ENCODE measurements at places on chromosomes 13 and 19. TPM values are rescaled to one million over a fixed set of nuclear protein-coding genes. Genes with fewer than 3 reads are reported as not detected.

GRCh38 chr19:21472507-21472906 is 32.9 kb upstream of the ZNF429 start:
- no peak overlapping the region for H3K27ac ChIP-seq
- DNase-seq: no peak
- H3K36me3 ChIP-seq: peaks cover 2% of the 10 kb centered on the region
- H3K27me3 ChIP-seq: no peaks in the 10 kb centered on the region
- no peak overlapping the region for H3K4me3 ChIP-seq

Gene SLAIN1
- 61.4 TPM for total RNA-seq

DNA sequence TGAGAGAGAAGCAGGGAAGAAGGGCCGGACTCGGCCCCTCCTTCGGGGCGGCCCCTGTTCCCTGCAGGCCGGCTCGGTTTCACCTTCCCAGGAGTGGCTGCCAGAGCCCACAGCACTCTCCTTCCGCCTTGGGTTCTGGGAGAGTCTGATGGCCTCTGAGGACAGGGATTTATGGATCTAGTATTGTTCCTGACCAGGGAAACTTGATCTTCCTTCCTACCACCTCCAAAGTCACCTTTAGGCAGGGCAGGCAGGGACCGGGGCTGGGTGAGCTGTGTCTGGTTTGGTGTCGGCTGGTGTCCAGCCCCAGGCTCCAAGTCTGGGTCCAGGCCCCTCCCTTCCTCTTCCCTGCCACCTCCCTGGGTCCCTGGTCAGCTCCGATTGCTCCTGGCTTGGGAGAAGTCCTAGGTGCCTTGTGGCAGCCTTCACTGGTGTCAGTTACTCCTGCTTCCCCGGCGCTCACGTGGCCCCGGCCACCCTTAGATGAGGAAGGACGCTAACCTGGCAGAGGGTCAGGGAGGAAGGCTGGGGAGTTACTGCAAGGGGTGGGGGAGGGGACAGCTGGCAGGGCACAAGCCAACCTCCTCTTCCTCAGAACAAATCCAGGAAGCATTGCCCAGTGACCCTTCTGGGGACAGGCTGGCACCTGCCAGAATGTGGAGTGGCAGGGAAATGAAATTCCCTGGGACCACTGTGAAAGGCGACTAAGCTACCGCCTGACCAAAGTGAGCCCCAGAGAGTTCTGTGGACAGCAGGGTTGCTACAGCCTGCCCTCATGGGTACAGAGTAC is 18.8 kb downstream of the RFX1 start:
- H3K36me3 ChIP-seq: no peaks in the 10 kb centered on the region
- peaks cover 82% of the 10 kb centered on the region for H3K4me1 ChIP-seq
- H3K4me3 ChIP-seq: peak overlapping the region; percentile 68
- no peaks in the 10 kb centered on the region for H3K27me3 ChIP-seq

GRCh38 chr19:1947651-1948209 is 6.8 kb downstream of the CSNK1G2 start:
- no peak overlapping the region for H3K4me3 ChIP-seq
- DNase-seq: no peak
- H3K27ac ChIP-seq: no peak overlapping the region
- H3K36me3 ChIP-seq: no peaks in the 10 kb centered on the region
- H3K4me1 ChIP-seq: peaks cover 48% of the 10 kb centered on the region

- no peak for DNase-seq
- H3K4me1 ChIP-seq: peaks cover 40% of the 10 kb centered on the region
- no peak overlapping the region for H3K4me3 ChIP-seq
Observed at GRCh38 chr19:6260912-6261650, 18.7 kb downstream of the MLLT1 start.

- H3K4me1 ChIP-seq: peaks cover 2% of the 10 kb centered on the region
- no peaks in the 10 kb centered on the region for H3K36me3 ChIP-seq
- peaks cover 8% of the 10 kb centered on the region for H3K27me3 ChIP-seq
- no peak overlapping the region for H3K27ac ChIP-seq
Observed at GRCh38 chr19:53772943-53773342, 51.2 kb downstream of the NLRP12 start.

DNA sequence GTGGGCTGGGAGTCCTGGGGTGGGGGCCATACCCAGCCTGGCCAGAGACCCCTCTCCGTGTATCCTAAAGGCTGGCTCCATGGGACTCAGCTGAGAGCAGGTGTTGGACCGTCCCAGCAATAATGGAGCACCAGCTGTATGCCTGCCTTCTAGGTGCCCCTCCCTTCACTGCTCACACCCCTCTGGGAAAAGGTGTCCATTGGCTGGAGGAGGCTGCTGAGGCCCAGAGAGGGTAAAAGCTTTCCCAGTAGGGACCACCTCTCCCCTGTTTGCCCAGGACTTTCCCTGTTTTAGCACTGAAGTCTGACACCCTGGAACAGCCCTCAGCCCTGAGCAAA is 3.3 kb upstream of the RAX2 start:
- H3K4me1 ChIP-seq: no peaks in the 10 kb centered on the region
- no peaks in the 10 kb centered on the region for H3K27me3 ChIP-seq
- H3K36me3 ChIP-seq: no peaks in the 10 kb centered on the region
- H3K4me3 ChIP-seq: no peak overlapping the region
- no peak for DNase-seq

GRCh38 chr19:7480222-7480969 is 8.4 kb downstream of the PEX11G start:
- no peaks in the 10 kb centered on the region for H3K36me3 ChIP-seq
- H3K4me3 ChIP-seq: no peak overlapping the region
- no peaks in the 10 kb centered on the region for H3K27me3 ChIP-seq
- no peak for DNase-seq

- DNase-seq: no peak
- no peaks in the 10 kb centered on the region for H3K36me3 ChIP-seq
- H3K27me3 ChIP-seq: no peaks in the 10 kb centered on the region
- no peaks in the 10 kb centered on the region for H3K4me1 ChIP-seq
- no peak overlapping the region for H3K27ac ChIP-seq
Observed at GRCh38 chr13:49669735-49670309, 21.5 kb downstream of the EBPL start.

- no peak for DNase-seq
- no peaks in the 10 kb centered on the region for H3K27me3 ChIP-seq
- no peak overlapping the region for H3K27ac ChIP-seq
- peaks cover 15% of the 10 kb centered on the region for H3K36me3 ChIP-seq
- H3K4me1 ChIP-seq: peaks cover 4% of the 10 kb centered on the region
- H3K4me3 ChIP-seq: no peak overlapping the region
Observed at GRCh38 chr19:44717603-44718002, 18.7 kb downstream of the CEACAM16 start.

Gene CAPN12
- total RNA-seq: 8.2 TPM

Gene LIM2
- total RNA-seq: not detected

- DNase-seq: no peak
- no peaks in the 10 kb centered on the region for H3K27me3 ChIP-seq
- no peak overlapping the region for H3K4me3 ChIP-seq
- no peak overlapping the region for H3K27ac ChIP-seq
Observed at GRCh38 chr13:47904241-47904640, 96.8 kb downstream of the SUCLA2 start.

Gene GPC6
- not detected for total RNA-seq

Gene SULT2B1
- not detected for total RNA-seq

DNA sequence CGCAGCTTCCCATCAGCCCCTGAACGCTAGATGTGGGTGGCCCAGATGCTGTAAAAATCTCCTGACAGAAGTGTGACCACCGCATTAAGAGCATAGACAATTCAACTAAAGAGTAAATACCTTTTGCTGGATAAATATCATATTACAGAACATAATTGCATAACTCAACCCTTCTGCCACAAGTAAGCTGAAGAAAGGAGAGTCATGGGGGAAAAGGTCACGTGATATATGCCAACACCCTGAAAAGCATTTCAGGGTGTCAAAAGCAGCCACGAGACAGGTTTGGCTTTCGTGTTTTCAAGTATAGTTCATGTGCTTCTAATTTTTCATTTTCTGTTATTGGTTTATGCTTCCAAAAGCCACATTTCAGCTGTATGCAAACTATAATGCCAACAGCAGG is 71.3 kb downstream of the LHFPL6 start:
- H3K4me3 ChIP-seq: no peak overlapping the region
- H3K4me1 ChIP-seq: no peaks in the 10 kb centered on the region
- DNase-seq: no peak
- no peaks in the 10 kb centered on the region for H3K36me3 ChIP-seq

DNA sequence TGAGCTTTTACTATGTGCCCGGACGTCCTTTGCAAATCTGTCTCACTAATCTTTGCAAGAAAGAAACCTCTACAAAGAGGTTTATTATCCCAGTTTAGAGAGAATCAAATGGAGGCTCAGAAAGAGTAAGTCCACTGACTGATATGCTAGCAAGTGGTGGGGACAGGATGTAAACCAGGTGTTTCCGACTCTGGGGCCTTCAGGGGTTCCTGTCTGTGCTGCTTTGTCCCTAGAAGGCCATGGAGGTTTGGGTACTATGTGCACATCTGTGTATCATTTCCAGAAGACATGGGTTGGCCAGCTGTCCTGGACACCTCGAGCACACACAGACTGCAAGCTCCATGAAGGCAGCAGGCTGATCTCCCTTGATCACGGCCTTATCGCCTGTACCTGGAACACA is 1.2 kb upstream of the KPTN start:
- H3K27me3 ChIP-seq: no peaks in the 10 kb centered on the region
- H3K4me3 ChIP-seq: peak overlapping the region; percentile 97
- peaks cover 41% of the 10 kb centered on the region for H3K4me1 ChIP-seq
- peak overlapping the region; percentile 98 for H3K27ac ChIP-seq
- H3K36me3 ChIP-seq: no peaks in the 10 kb centered on the region

- no peak overlapping the region for H3K27ac ChIP-seq
- DNase-seq: no peak
- H3K36me3 ChIP-seq: peaks cover 5% of the 10 kb centered on the region
- H3K4me3 ChIP-seq: no peak overlapping the region
- H3K4me1 ChIP-seq: no peaks in the 10 kb centered on the region
- no peaks in the 10 kb centered on the region for H3K27me3 ChIP-seq
Observed at GRCh38 chr13:53507741-53508140, 479.1 kb downstream of the OLFM4 start.

GRCh38 chr13:33678906-33679657 is 138.9 kb upstream of the RFC3 start:
- no peaks in the 10 kb centered on the region for H3K36me3 ChIP-seq
- H3K27ac ChIP-seq: peak overlapping the region; percentile 34
- no peak overlapping the region for H3K4me3 ChIP-seq
- DNase-seq: no peak

- H3K4me3 ChIP-seq: no peak overlapping the region
- H3K36me3 ChIP-seq: no peaks in the 10 kb centered on the region
- no peaks in the 10 kb centered on the region for H3K27me3 ChIP-seq
- H3K27ac ChIP-seq: no peak overlapping the region
- no peak for DNase-seq
- H3K4me1 ChIP-seq: no peaks in the 10 kb centered on the region
Observed at GRCh38 chr13:104577071-104577815, 1511.0 kb upstream of the SLC10A2 start.

DNA sequence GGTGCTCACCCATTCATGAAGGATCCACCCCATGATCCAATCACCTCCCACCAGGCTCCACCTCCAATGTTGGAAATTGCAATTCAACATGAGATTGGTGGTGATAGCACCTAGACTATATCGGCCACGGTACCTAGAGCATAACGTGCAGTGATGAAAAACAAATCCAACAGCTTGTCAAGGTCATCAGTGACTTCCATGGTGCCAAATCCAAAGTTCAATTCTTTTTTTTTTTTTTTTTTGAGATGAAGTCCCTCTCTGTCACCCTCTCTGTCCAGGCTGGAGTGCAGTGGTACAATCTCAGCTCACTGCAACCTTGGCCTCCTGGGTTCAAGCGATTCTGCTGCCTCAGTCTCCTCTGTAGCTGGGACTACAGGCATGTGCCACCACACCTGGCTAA is 17.1 kb upstream of the ACP7 start:
- no peaks in the 10 kb centered on the region for H3K4me1 ChIP-seq
- H3K36me3 ChIP-seq: no peaks in the 10 kb centered on the region
- no peak overlapping the region for H3K27ac ChIP-seq

DNA sequence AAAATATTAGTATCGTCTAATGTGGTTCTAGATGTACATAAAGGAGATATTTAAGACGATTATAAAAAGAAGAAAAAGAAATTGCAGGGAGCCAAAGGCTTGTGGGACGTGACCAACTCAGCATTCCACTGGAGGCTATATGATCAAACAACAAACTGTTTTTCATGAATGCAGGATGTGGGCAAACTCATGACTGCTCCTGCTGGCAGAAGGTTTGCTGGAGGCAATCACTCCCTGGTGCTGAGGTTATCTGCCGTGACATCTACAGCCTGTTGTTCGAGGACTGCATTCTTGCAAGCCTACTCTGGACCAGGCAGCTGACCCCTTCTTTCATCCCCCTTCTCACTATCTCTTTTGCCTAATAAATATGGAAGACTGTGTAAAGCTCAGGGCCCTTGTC is 518.1 kb downstream of the UQCRFS1 start:
- H3K27ac ChIP-seq: no peak overlapping the region
- no peak overlapping the region for H3K4me3 ChIP-seq
- DNase-seq: no peak
- H3K27me3 ChIP-seq: peaks cover 4% of the 10 kb centered on the region

DNA sequence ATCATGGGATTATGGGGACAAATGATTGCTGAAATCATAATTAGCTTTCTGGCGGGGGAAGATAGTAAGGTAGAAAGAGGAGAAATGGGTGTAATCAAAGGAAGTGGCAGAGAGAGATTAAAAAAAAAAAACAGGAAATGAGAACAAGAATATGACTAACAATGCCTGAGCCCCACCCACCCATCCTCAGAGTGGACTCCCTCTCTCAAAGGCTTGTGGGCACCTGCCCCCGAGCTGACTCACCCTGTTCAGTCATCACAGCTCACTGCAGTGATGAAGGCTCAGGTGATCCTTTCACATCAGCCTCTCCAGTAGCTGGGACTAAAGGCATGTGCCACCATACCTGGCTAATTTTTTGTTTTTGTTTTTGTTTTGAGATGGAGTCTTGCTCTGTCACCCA is 26.4 kb upstream of the TPT1 start:
- H3K4me3 ChIP-seq: peak overlapping the region; percentile 32
- no peaks in the 10 kb centered on the region for H3K36me3 ChIP-seq
- H3K27ac ChIP-seq: peak overlapping the region; percentile 95

Gene ZGLP1
- 10.0 TPM for total RNA-seq

Gene CNN1
- not detected for total RNA-seq

- H3K27me3 ChIP-seq: peaks cover 6% of the 10 kb centered on the region
- DNase-seq: no peak
- no peaks in the 10 kb centered on the region for H3K4me1 ChIP-seq
- H3K27ac ChIP-seq: no peak overlapping the region
- no peak overlapping the region for H3K4me3 ChIP-seq
- no peaks in the 10 kb centered on the region for H3K36me3 ChIP-seq
Observed at GRCh38 chr13:33797622-33798021, 20.3 kb upstream of the RFC3 start.

Gene NXNL1
- not detected for total RNA-seq

GRCh38 chr19:5957170-5957569 is 20.8 kb downstream of the RANBP3 start:
- H3K36me3 ChIP-seq: no peaks in the 10 kb centered on the region
- peak overlapping the region; percentile 66 for H3K27ac ChIP-seq
- H3K4me3 ChIP-seq: no peak overlapping the region
- peaks cover 97% of the 10 kb centered on the region for H3K4me1 ChIP-seq
- no peaks in the 10 kb centered on the region for H3K27me3 ChIP-seq

Gene TPTE2
- 0.31 TPM for total RNA-seq

- H3K36me3 ChIP-seq: no peaks in the 10 kb centered on the region
- peaks cover 4% of the 10 kb centered on the region for H3K27me3 ChIP-seq
- no peak overlapping the region for H3K4me3 ChIP-seq
- no peak for DNase-seq
- H3K27ac ChIP-seq: no peak overlapping the region
- H3K4me1 ChIP-seq: no peaks in the 10 kb centered on the region
Observed at GRCh38 chr13:37113534-37113933, 8.1 kb upstream of the CSNK1A1L start.

All from naive thymus-derived CD8-positive, alpha-beta T cell (primary cell).